ENCODE measurements at places on chromosomes 7 and 10. TPM values are rescaled to one million over a fixed set of nuclear protein-coding genes. Genes with fewer than 3 reads are reported as not detected.

DNA sequence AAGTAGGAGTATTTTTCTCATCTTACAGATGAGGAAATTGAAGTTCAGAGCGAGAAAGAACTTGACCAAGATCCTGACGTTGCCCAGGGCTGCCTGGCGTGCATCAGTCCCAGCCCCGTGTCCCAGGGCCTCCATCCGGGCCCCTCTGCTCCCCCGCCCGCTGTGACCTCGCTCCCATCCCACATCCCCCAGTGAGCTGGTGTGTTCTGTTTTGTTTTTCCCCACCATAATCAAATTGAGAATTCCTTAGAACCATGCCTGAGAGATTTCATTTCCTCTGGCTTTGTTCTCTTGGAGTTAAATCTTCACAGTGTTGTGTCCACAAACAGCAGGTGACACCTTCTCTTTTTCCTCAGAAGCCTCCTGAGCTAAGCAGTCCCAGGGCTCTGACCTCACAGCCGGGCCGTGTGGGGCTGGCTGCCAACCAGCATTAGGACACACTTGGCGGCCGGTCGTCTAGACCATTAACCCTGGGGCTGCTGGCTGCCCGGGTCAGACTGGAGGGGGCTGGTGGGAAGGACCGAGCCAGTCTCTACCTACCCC is 44.3 kb downstream of the PFKP start:
- DNase-seq = no peak

- DNase-seq = no peak
These were observed 62.3 kb downstream of the TMEM26 start for GRCh38 chr10:61390851-61391250.

GRCh38 chr10:14403881-14404623 is 73.3 kb upstream of the FRMD4A start:
- no peak for DNase-seq

GRCh38 chr7:29332042-29332811 is 137.7 kb downstream of the CHN2 start:
- DNase-seq = no peak

DNA sequence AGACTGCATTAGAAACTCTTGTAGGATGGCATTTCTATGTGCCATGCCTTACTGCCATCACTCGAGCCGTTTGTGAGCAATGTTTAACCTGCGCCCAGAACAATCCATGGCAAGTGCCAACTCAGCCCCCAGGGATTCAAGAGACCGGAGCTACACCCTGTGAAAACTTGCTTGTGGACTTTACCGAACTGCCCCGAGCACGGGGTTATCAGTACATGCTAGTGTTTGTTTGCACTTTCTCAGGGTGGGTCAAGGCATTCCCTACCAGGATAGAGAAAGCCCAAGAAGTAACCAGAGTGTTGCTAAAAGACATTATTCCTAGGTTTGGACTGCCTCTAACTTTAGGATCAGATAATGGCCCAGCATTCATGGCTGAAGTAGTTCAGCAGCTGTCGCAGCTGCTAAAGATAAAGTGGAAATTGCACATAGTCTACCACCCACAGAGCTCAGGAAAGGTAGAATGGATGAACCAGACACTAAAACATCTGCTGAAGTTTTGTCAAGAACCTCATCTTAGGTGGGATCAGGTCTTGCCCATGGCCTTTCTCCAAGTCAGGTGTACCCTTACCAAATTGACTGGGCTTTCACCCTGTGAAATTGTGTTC is 8.9 kb upstream of the CYREN start:
- DNase-seq = no peak

DNA sequence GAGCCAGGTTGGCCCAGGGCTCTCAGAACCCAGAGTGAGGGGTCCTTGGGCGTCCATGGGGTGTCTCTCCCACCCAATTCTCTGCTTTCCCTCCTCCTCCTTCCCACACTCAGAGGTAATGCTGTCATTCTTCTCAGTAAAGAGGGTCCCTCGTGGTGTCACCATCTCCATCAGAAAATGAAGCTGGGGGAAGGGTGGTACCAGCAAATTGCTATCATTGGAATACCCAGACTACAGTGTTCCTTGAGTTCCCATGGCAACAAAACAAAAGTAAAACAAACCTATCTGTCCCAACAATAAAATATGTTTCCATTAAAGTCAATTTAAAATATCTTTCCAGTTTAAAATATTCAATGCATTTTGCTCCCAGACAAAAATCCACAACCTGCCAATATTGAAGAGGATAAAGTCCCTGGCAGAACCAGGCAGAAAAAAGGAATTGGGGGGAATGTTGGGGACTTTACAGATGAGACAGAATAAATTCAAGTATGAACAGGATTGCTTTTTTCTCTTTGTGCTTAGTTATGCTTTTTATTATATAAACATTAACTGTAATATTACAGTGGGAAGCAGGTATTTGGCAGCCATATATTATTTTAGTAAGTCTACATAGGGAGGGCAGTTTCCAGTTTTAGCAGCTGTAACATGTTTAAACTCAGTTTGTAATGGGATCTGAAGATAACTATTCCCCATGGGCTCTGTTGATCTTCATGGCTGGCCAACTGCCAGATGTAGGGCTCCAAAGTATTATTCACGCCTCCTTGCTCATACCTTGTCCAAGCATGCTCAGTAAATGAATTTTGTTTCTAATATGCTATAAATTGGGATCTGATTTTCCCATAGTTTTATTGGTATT is 182.1 kb downstream of the ARID5B start:
- DNase-seq = no peak

DNA sequence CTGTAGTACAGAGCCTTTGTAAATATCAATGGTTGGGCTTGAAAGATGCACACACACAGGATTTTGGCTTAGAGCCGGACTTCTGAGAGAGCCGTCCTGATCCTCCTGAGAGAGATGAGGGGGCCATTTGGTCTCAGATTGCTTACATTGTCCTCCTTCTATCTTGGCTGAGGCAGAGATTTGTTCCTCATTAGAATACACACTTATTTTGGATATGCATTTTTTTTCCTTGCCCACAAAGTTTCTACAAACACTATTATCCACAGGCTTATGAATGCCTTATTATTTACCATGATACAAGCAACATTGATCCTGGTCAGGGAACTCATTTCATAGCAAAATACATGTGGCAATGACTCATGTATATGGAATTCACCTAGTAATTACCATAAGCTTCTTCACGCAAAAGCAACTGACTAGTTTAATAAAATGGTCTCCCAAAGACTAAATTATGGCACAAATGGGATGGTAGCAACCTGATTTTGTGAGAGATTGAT is 175.3 kb downstream of the MDFIC start:
- DNase-seq = no peak

- no peak for DNase-seq
These were observed 3.5 kb upstream of the CPA2 start for GRCh38 chr7:130263130-130263529.

DNA sequence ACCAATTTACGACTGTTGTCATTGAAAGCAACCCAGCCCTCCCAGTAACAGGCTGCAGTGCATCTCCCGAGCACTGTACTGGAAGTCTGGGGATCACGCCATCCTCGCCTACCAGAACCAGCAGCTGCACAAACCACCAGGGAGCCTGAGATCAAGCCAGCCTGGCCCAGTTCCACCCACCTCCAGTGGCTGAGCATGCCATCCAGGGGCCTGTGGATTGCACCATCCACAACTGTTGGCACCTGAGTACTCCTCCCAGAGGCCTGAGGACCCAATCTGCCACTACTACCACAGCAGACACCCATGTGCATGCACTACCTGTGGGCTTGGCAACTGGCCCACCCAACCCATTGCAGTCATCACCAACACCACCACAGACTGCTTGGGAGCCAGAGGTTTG is 44.2 kb downstream of the HERPUD2 start:
- no peak for DNase-seq

DNA sequence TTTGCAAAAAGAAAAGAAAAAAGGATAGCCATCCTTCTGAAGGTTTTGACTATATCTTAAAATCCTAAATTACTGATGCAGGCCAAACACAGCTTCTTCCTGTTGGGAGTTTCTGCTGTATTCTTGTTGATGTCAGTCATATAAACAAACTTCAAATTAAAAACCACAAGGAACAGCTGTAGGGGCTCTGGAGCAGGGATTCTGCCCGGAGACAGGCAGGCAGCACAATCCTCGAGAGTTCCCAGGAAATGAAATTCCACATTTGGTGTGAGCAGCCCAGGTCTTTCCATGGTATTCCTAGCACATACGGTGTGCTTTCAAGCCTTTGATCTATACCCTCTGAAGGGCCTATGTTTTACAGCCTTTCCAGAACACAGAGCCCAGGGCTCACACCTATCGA is 43.2 kb downstream of the INSYN2A start:
- DNase-seq = no peak

DNA sequence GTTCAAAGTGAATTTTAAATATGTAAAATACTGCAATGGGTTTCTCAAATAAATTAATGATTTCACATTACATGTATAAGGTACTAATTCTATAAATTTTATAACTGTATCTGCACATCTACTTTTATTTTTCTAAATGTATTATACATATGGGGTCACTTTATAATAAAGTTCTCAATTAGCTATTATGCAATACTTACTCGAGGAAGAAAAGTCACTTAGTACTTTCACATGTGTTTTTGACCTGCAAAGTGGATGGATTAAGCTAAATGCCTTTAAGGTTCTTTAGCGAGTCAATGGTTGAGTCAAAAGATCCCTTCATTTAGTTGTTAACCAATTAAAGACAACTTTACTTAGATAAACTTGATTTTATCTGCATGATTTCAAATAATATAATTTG is 437.8 kb downstream of the ANKRD7 start:
- DNase-seq = no peak

GRCh38 chr10:97886286-97886685 is 36.6 kb downstream of the GOLGA7B start:
- no peak for DNase-seq

GRCh38 chr10:63915240-63915639 is 394.0 kb downstream of the REEP3 start:
- no peak for DNase-seq

TAS2R41 gene
- not detected for total RNA-seq

WNT2 gene
- not detected for total RNA-seq

ABCB4 gene
- not detected for total RNA-seq

IL2RA gene
- 201 TPM for total RNA-seq

Measured in activated naive CD8-positive, alpha-beta T cell treated with anti-CD3 and anti-CD28 coated beads, Interleukin-2, amount 10 ng/mL, durations not matched to agents 7 days and 5 days (primary cell).